Progenitor cell of endocrine pancreas (in vitro differentiated cells): ENCODE measurements at places on chromosomes 3 and 15. TPM values are rescaled to one million over a fixed set of nuclear protein-coding genes. Genes with fewer than 3 reads are reported as not detected.

Gene HGD
- 11.9 and 27.8 TPM in 2 replicates for total RNA-seq

DNA sequence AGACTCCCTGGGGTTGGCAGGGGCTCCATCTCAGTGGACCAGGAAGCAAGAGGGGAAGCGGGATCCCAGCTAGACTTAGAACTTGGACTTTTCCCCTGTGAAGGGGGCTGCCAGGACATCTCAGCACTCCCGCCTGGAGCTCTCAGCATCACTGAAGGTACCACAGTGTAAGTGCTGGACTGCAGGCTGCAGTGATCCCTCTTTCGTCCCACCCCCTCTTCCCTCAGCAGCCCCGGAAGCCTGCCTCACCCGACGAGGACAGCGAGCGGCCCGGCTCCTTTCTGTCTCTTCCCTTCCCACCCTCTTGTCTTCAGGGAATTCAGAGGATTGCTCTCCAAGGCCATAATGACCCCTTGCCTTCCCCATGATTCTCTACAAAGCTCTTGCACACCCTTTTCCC lies 94.4 kb downstream of the ANP32A start:
- peaks cover 6% of the 10 kb centered on the region for H3K4me1 ChIP-seq
- no peak overlapping the region for H3K4me3 ChIP-seq
- no peak overlapping the region for H3K27ac ChIP-seq
- H3K27me3 ChIP-seq, result peaks cover 12% of the 10 kb centered on the region
- H3K36me3 ChIP-seq, result no peaks in the 10 kb centered on the region

GRCh38 chr15:53588773-53589172 lies 170.7 kb downstream of the WDR72 start:
- peaks cover 38% of the 10 kb centered on the region for H3K4me1 ChIP-seq
- H3K36me3 ChIP-seq, result peaks cover 7% of the 10 kb centered on the region
- no peak overlapping the region for H3K4me3 ChIP-seq
- H3K27ac ChIP-seq, result no peak overlapping the region

GRCh38 chr3:133158686-133159085 lies 120.5 kb downstream of the TMEM108 start:
- H3K27me3 ChIP-seq, result no peaks in the 10 kb centered on the region
- H3K36me3 ChIP-seq, result no peaks in the 10 kb centered on the region
- H3K4me3 ChIP-seq, result no peak overlapping the region
- no peak overlapping the region for H3K27ac ChIP-seq
- no peak for DNase-seq

- no peaks in the 10 kb centered on the region for H3K36me3 ChIP-seq
- no peak overlapping the region for H3K4me3 ChIP-seq
- H3K27ac ChIP-seq, result peak overlapping the region; percentile 80
Measured at GRCh38 chr3:194274424-194275085, 76.6 kb downstream of the CPN2 start.
